ENCODE measurements at places on chromosomes 16 and 17. TPM values are rescaled to one million over a fixed set of nuclear protein-coding genes. Genes with fewer than 3 reads are reported as not detected.

GRCh38 chr17:76612977-76613851 lies 27.6 kb upstream of the ST6GALNAC2 start:
- peak; percentile 36 for DNase-seq

DNA sequence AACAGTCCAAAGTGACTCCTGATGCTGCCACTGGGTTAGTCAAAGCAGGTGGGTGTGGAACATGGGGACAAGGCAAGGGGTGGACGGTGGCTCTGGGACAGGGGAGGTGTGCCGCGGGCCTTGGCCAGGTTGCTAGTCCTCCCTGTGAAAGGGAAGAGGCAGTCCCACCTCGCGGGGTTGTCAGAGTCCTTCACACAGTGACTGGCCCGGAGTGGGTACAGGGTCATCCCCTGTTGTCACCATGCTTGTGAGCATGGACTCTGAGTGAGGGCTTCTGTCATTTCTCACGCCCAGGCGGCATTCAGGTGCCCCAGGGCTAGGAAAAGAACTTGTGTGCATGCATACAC lies 3.1 kb upstream of the ZNF469 start:
- no peak for DNase-seq

GRCh38 chr17:75995385-75995925 lies 5.2 kb upstream of the CDK3 start:
- no peak for DNase-seq

GRCh38 chr17:64328036-64328858 lies 62.4 kb downstream of the PECAM1 start:
- DNase-seq = no peak

- DNase-seq = no peak
These were observed 266.4 kb downstream of the MRTFB start for GRCh38 chr16:14337303-14338191.

TMED6 gene
- total RNA-seq = 0.11 TPM

CLDN9 gene
- total RNA-seq = not detected

CHD9NB gene
- total RNA-seq = 3.7 TPM
